ENCODE measurements at places on chromosomes 13 and 19.

DNA sequence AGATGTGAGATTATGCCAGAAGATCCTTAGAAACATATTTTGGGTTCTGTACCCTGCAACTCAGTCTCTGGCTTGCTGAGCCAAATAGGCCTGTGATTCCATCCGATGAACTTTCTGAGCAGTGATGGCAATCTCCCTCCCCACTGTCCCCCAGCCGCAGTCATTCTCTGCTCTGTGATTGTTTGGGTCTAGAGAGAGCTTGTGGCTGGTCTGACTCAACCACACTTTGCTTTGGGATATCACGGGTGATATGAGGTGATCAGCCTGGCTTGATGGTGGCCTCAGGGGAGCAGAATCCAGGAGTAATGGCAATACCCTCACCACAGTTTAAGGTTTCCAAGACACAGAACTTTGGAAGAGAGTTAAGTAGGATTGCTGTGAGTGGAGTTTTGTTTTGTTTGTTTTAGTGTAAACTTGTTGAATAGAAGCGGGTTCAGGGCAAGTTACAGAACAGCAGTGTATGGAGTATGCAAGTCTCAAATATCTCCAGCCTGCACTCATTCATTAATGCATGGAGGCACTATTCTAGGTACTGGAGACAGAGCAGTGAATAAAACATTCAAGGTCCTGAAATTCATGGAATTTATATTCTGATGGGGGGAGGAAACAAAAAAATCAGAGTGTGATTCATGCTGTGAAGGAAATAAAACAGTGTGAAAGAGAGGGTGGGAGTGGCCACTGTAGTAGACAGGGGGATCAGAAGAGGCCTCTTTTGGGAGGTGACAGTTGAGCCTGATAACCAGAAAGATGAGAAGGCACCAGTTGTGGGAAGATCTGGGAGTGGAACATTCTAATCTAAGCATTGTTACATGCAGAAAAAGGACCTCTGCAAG lies 5.3 kb downstream of the SAMD4B start:
- DNase-seq, result no peak

DNA sequence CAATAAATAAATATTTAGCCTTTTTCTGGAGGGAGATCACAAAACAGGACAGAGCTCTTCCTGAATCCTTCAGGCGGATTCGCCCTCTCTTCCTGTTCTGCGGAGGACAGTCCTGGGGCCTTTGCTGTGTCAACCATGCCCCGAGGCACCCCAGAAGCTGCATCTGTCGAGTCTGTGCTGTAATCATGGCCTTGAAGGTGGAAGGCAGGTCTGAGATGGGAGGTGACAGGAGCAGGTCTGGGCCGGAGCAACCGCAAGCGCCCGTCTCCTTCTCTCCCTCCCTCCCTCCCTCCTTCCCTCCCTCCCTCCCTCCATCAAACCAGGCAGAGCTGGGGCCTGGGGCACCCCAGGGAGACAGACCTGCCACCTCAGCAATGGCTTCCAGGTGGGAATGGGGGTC lies 4.6 kb upstream of the FXYD3 start:
- DNase-seq, result no peak

DNA sequence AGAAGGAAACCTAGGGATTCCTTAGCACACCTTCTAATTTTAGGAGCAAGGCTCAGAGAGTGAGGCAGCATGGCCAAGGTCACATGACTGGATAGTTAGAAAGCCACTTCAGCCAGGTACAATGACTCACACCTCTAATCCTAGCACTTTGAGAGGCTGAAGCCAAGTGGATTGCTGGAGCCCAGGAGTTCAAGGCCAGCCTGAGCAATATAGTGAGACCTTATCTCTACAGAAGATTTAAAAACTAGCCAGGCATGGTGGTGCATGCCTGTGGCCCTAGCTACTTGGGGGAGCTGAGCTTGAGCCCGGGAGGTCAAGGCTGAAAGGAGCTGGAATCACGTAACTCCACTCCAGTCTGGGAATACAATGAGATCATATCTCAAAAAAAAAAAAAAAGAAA lies 69.2 kb downstream of the TEX26 start:
- no peak for DNase-seq

DNA sequence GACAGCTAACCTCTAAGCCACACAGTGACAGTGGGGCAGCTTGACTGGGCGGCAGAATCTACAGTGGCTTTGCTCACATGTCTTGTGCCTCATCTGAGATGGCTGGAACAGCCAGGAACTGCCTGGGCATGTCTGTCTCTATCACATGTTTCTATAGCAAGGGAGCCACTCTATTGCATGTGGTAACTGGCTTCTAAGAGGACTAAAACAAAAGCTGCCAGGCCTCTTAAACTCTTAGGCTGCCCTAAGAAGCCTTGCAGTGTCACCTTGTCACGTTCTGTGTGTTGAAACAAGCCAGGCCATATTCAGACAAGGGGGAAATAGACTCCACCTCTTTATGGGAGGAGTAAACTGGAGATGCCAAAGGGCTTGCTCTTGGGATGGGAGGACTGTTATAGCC lies 122.9 kb upstream of the MAB21L1 start:
- no peak for DNase-seq

GRCh38 chr13:26459276-26460131 lies 98.0 kb upstream of the WASF3 start:
- no peak for DNase-seq

GRCh38 chr19:2249880-2250765 lies 1.0 kb downstream of the AMH start:
- no peak for DNase-seq

DNA sequence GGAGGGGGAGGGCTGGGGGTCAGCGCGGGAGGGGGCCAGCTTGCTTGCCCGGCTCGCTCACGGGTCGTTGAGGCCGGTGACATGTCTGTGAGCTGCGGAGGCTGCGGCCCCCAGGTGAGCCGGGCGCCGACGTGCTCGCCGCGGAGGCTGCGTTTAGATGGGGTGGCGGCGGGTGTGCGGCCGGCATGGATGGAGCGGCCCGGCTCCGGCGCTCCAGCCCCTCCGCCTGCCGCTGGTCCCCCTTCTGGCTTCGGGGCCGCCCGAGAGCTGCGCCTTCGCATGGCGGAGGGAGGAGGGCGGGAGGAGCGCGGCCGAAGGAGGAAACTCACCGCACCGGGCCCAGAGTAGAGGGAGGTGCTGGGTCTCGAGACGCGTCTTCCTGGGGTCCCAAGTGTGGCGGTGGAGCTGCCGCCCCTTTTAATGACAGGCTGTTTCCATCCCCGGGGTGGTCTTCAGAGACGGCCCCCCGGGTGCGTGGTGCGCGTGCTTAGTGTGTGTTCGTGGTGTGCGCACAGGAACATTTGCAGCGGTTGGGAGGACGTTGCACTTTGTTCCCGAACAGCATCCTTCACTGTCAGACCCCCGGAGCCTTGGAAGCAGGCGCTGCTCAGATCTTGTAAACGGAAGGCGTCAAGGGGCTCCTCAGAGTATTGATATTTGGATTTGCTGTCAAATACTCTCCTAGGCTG lies at the start of gene AKAP11:
Gene AKAP11, plus strand, starts transcription at position 38 of the 689 bp plus-strand sequence. CDS start 14,197 bp downstream, outside the sequence.
- DNase-seq, result peak; percentile 51

GRCh38 chr13:112106478-112107141 lies 39.7 kb downstream of the SOX1 start:
- no peak for DNase-seq

DNA sequence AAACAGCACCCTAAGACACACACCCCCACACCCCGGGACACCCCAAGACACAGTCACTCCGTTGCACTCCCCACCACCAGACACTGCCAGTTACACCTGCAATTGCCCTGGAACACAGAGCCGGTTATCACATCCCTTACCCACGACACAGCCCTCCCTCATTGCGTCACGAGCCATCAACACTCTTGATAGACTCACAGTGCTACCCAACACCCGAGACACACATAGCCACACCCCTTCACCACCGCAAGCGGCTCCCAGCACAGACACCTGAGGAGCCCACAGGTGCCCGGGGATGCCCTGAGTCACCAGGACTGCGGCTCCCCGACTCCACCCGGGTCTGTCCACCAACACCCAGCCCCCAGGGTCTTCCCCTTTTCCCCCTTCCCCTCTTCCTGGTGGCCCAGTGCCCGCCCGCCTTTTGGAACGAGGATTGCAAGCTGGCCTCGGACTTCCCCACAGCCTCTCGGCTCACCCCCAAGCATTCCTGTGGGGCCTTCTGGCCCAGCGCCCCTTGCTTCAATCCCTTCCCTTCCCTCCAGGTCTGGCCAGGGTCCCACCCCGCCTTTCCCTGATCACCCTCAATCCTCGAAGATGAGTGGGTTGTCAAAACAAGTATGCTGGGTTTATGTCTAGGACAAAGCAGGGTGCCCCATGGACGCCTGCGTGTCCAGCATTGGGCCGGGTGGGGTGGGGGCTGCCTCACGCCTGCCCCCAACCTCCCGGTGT lies 1.7 kb upstream of the PTGER1 start:
- DNase-seq, result peak; percentile 46

DNA sequence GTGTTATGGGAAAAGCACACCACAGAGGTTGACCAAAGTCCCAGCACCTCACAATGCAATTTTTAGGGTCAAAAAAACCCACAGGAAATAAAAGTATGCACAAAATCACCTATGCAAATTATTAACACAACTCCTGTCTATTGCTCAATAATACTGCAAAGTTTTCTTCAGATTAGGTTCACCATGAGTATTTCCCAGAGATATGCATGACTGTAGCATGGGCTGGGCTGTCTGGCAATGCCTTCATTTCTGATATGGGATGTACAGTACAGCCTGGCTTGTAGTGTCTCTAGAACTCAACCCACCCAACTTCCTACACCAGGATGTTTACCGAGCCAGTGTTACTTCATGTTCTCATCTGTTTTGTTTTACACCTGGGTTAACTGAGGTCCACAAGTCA lies 698.7 kb upstream of the ARGLU1 start:
- no peak for DNase-seq

DNA sequence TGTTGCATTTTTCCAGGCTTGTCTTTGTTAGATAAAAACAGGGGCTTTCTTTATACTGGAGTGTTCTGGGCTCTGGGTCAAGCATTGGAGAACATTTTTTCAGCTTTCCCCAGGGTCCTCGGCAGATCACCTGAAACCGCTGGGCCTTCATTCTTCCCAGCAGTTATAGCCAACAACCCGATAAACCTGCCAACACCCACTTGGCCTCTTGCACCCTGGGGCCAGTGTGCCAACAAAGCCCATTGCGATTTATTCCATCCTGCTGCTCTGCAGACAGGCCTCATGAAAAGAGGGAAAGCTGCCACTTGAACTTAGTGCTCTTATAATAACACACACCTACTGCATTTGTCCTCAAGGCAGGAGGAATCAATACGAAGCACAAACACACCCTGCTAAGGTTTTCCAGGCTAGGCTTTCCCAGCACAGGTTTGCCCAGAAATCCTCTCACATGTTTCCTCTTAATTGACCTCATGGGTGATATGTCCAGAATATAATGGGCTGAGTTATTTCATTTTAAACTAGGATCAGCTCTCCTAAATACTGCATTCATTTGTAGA lies 669.3 kb downstream of the LIG4 start:
- DNase-seq, result no peak

GRCh38 chr13:70666883-70667556 lies 558.8 kb upstream of the KLHL1 start:
- DNase-seq, result no peak

DNA sequence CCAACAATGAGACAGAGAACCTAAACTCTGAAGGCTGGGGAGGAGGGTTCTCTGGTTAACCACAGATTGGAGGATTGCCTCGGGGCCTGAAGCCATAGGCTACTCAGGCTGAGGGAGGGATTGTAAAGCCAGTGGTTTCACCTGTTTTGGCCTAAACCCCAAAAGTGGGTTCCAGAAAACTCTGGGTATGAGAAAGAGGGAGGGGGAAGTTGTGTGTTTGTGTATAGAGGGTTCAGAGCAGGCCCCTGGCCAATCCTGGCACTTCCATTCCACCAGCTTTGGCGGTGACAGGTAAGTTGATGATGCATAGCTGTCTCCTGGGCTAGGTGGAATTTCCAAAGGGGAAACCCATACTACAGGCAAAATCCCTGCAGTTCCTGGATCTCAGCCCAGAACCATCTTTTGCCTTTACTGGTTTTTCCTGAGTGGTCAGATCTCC lies 13.5 kb upstream of the CCDC97 start:
- DNase-seq, result peak; percentile 58

DNA sequence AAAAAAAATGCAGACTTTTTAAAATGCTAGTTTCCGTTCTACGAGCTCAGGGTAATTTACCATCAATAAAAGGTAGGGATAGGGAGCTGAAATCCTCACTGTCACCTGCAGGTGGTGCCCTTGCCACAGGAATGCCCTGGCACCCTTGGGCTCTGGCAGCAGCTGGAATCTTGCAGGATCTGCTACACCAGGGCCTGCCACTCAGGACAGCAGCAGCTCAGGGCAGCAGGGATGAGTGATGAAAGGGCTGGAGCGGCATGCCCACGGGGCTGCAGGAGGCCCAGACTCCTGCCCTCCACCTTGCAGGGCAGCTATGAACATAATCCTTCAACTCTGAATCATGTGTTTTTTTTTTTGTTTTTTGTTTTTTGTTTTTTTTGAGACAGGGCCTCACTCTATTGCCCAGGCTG lies 54.0 kb downstream of the GNG7 start:
- peak; percentile 68 for DNase-seq

GRCh38 chr13:114268344-114269280 lies 12.8 kb upstream of the UPF3A start:
- peak; percentile 35 for DNase-seq

DNA sequence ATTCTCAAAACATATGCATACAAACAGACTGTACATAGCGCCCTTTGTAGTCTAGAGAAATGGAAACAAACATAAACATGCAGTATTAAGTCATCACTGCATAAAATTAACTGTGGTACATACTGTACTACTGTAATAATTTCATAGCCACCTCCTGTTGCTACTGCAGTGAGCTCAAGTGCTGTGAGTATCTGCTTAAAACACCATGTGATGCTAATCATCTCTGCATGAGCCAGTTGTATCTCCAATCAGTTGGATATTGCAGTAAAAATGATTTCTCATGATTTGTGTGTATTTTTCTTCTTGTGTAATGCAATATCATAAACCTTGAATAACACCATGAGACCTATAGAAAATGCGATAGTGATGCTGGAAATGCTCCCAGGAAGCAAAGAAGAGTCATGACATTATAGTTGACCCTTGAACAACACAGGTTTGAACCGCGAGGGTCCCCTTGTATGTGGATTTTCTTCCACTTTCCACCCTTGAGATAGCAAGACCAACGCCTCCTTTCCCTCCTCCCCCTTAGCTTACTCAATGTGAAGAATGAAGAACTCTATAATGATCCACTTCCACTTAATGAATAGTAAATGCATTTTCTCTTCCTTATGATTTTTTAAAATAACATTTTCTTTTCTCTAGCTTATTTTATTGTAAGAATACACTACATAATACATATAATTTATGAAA lies 4.1 kb downstream of the TNFSF13B start:
- DNase-seq, result no peak

DNA sequence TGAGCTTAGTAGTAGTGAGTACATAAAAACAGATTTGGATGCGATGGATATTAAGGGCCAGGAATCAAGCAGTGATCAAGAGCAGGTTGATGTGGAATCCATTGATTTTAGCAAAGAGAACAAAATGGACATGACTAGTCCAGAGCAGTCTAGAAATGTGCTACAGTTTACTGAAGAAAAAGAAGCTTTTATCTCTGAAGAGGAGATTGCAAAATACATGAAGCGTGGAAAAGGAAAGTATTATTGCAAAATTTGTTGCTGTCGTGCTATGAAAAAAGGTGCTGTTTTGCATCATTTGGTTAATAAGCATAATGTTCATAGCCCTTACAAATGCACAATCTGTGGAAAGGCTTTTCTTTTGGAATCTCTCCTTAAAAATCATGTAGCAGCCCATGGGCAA lies 11.4 kb downstream of the CHAMP1 start:
- no peak for DNase-seq

- DNase-seq, result peak; percentile 24
Measured at GRCh38 chr19:52270266-52270885, 989 bp downstream of the ZNF766 start.

GRCh38 chr19:10565028-10565566 lies 713 bp downstream of the KRI1 start:
- DNase-seq, result peak; percentile 48

GRCh38 chr13:62643799-62644524 lies 1228.3 kb upstream of the PCDH20 start:
- DNase-seq, result no peak

All from CD4-positive, alpha-beta memory T cell (primary cell).